ENCODE measurements at places on chromosomes 12 and 14.
A peak's percentile ranks its signal among the peaks of the same experiment; 100 is the strongest.

- no peak for DNase-seq
Measured at GRCh38 chr12:125189015-125189414, 123.8 kb downstream of the AACS start.

DNA sequence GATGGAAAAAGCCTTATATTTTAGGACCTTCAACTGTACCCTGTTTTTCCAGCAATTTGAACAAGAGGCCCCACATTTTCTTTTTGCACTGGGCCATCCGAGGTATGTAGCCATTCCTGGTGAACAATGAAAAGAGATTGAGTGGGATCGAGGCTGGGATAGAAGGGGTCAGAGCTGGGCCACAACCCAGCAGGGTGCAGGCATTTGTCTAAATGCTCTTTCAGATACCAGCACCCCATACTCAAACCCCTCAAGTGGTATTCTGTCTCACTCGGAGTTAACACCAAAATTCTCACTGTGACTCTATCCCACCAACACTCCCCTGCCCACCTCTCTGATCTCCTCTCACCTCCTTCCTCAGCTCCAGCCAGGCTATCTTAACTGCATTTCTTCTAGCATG is 26.8 kb downstream of the DUSP6 start:
- DNase-seq = no peak

DNA sequence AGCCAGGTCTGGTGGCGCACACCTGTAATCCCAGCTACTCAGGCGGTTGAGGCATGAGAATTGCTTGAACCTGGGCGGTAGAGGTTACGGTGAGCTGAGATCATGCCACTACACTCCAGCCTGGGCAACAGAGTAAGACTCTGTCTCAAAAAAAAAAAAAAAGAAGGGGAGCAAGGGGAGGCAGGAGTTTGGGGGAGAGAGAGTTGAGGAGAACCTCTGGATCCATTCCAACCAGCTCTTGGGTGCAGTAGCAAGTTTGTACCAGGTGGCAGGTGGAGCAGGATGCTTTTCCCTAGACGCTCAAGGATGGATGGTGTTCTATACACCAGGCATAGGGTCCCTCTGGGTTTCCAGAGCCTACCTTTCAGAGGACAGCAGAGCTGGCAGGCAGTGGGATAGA is 1.9 kb downstream of the NFE2 start:
- DNase-seq = no peak

DNA sequence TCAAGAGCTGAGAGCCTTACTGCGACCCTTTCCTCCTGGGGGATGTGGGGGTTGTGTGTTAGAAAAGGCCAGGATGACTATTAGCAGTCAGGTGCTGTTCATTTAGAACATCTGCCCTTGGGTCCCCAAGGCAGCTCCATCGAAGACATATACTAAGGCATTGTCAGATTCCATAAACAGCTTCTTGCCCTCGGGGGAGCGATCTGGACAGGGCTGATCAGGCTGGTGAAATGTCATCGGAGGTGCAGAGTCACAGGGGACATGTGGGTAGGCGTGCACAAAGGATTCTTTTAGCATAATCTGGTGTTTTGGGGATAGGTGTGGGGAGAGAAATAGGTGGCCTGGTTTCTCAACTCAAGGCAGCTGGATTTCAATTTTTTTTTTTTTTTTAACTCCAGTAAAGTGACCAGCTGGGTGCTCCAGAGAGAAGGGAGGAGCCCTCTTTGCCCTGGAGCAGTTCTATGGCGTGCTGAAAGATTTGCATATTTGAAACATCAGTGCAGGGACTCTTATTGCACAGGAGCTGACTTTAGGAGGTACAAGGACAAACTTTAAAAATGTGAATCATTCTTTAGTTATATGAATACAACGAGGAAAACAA is 160.1 kb downstream of the SUDS3 start:
- peak; percentile 76 for DNase-seq

DNA sequence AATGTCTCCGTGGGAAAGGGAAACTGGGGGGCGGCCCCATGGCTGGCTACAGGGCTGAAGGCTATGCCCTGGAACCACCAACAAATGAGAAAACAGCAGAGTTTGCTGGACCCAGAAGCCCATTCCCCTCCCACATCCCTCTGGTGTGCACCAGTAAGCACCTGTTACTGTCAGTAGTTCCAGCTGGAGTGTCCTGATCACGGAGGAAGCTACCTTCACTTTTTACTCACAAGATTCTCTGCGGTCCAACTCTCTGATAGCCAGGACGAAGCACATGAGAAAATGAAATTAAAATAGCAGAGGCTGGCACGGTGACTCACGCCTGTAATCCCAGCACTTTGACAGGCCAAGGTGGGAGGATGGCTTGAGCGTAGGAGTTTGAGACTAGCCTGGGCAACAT is 22.7 kb upstream of the MEG3 start:
- no peak for DNase-seq

DNA sequence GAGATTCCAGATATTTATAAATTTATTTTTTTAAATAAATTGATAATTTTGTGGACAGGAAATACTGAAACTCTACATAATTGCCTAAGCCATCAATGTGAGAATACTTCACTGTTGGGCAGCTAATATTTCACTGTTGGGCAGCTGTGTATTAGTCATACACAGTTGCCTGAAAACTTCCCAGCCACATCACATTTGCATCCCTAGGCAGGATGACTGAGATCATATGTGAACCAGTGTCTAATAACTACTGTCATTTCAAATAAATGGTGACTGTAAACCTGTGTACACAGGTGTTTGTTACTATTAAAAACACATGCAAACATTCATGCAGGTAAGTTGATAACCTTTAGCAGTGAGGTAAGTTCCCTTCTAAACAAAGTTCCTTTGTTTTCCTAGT is 43.9 kb downstream of the TMTC3 start:
- DNase-seq = peak; percentile 97

DNA sequence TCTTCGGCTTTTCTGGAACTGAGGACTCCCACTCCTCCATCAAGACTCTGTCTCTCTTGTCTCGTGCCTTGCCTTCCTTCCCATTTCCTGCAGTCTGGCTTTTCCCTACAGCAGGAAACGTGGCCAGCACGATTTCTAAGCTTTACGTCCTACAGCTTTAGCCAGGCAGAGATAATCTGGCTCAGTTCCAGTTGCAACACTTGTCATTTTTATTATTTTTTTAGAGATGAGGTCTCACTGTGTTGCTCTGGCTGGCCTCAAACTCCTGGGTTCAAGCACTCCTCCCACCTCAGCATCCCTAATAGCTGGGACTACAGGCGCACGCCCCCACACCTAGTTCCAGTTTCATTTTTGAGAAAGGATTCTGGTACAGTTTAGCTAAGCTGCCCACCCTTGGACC is 19.9 kb downstream of the CALM1 start:
- no peak for DNase-seq

GRCh38 chr12:81359736-81360135 is 281.9 kb downstream of the ACSS3 start:
- DNase-seq = no peak

GRCh38 chr12:48067250-48067938 is 38.5 kb downstream of the SENP1 start:
- no peak for DNase-seq

DNA sequence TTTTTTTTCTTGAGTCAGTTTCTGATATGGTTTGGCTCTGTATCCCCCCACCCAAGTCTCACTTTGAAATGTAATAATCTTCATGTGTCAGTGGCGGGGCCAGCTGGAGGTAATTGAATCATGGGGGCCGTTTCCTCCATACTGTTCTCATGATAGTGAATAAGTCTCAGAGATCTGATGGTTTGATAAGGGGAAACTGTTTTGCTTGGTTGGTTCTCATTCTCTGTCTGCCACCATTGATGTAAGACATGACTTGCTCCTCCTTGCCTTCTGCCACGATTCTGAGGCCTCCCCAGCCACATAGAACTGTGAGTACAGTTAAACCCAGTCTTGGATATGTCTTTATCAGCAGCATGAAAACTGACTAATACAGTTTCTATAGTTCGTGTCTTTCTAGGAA is 42.9 kb downstream of the WNK1 start:
- DNase-seq = no peak

GRCh38 chr14:61341275-61342206 is 20.2 kb downstream of the PRKCH start:
- no peak for DNase-seq

DNA sequence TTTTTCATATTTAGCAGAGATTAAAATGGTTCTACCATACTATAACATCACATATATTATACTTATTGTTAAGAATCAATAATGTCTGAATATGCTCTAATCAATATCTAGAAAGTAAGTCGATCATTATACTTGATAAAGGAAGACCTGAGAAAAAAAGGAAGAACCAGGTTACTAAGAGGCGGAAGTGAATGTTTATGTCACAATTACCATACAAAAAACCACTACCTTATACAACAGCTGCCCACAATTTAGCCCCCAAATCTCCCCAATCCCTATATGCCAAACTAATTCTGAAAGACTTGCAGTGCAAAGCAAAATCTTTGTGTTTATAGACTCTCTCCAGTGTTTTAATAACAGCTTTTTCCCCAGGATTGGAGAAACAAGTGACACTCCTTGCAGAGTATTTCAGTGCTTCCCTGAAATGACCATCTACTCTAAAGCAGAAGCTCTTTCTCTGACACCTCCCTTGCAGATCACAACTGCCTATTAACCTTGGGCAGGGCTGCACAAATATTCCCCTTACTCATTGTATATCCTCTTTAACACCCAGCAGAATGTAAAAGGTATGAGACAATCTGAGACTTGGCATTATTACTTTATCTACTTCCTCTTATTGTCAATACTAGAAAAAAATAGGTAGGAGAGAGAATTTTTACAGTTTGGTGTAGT is 12.7 kb upstream of the SLC2A3 start:
- DNase-seq = no peak

GRCh38 chr12:6946033-6946919 is 2.5 kb downstream of the C12orf57 start:
- DNase-seq = peak; percentile 93

GRCh38 chr12:92065018-92065499 is 80.6 kb downstream of the BTG1 start:
- peak; percentile 87 for DNase-seq

DNA sequence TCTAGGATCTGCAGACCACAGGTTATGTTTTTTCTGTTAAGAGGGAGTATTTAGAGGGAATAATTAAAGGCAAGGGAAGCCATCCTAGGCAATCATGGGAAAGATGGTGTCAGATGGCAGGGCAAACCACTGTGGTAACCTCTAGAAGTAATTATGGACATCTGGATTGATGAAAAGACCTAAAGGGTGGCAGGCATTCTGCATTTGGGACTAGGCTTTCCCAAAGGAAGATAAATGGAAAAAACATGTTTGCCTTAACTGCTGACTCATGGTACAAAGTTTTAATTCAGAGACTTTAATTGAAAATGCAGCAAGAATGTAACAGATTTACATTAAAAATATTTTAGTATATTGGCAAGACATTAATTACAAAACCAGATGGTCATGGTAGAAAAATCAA is 88.1 kb downstream of the TMEM30B start:
- no peak for DNase-seq

DNA sequence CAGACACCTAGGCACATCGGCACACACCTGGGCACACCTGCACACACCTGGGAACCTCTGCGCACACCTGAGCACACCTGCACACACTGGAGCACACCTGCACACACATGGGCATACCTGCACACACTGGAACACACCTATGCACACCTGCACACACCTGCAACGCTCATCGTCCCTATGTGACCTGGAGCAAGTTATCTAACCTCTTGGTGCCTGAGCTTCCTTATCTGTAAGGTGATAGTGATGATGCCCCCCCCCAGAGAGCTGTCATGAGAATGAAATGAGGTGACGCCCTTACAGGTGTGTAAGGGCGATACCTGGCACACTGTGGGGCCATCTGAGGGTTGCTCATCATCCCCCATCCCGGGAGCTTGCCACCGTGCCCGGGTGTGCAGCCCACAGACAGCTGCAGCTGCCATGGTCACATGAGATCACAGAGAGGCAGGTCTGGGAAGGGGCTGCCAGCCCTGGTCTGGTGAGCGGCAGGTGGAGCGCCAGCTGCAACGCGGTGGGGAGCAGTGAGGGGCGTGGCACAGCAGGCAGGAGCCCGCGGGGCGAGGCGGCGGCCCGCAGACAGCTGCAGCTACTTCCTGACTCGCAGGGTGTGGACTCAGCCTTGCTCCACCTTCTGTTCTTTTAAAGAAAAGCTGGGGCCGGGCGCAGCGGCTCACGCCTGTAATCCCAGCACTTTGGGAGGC is 59.9 kb upstream of the FBRSL1 start:
- DNase-seq = peak; percentile 80

GRCh38 chr12:114957225-114957624 is 273.2 kb upstream of the TBX3 start:
- no peak for DNase-seq

DNA sequence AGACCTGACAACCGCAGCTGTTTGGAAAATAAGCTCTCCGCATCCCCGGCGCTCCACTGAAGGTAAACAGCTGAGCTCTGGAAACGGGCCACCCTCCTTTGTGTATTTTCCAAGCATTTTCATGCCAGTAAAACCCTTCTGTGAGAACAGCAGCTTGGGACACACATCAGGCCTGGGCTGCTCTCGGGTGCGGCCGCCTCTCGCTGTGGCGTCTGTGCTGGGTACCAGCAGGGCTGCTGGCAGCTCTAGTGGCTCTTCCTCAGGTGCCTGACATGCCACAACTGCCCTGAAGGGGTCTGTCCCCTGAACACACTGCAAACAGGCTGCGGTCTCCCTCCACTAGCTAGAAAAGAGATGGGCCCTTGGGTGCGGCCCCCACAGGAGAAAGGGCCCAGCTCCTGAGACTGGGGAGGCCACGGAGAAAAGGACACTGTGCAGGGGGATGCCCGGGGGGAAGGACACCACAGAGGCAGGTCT is 96.3 kb downstream of the ITPK1 start:
- DNase-seq = no peak

DNA sequence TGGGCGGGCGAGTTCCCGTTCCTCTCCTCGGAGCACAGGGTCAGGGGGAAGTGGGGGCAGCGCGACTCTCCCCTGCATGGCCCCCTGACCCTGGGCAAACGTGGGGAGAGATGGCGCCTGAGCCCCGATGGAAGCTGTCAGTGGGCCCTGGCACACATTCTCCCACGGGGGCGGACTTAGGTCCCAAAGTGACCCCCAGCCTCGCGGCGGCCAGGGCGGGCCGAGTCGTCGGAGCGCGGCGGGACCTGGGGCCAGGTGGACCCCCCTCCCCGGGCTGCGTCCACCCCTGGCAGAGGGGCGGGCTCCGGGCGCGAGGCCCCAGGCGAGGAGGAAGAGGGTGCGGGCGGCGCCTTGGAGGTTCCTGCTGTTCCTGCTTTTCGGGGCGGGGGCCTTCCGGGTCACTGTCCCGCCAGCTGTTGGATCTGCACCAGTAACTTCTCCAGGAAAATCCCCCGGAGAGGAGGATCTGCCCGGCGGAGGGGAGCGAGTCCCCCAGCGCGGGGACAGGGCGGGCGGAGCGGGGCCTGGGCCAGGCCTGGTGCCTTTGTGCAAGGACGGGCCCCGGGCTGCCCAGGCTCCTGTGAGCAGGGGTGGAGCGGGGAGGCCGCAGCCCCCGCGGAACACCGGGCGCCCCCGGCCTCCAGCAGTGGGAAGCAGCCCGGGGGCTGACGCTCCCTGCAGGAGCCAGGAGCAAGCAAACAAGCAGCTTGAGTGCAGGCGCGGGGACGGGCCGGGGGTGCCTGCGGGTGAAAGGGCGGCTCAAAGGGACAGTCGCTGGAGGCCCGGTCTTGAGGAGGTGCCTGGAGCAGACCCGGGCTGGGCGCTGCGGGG is 15.3 kb downstream of the TNFAIP2 start:
- no peak for DNase-seq

All from NCI-H526 treated with DMSO at 0.1 percent for 48 hours (cell line).